Forelimb muscle (tissue), 1 donor: ENCODE measurements at places on chromosomes 6 and 20.

- peak; percentile 35 for DNase-seq
Measured at GRCh38 chr6:135939208-135939591, 87.7 kb downstream of the PDE7B start.

- no peak for DNase-seq
Measured at GRCh38 chr6:7647504-7647903, 57.5 kb downstream of the SNRNP48 start.

- no peak for DNase-seq
Measured at GRCh38 chr20:19867074-19867473, 109.0 kb downstream of the RIN2 start.

DNA sequence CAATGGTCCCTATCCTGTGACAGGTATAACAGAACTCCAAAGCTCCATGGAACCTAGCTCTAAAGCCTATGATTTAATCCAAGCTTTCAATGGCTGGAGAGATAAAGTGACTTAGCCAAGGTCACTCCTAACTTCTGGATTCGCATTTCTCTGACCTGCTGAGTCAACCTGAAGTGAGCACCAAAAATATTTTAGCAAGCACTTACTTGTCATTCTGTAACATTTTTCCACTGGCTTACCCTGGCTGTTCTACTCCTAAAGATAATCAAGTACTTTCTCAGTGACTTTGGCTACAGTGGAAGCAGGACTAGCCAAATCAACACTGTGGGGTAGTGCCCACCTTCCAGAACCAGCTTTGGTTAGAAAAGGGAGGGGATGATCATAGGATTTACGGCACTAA is 188.3 kb downstream of the OGFRL1 start:
- DNase-seq: no peak

- no peak for DNase-seq
Measured at GRCh38 chr20:62837790-62838127, 20.9 kb downstream of the COL9A3 start.

DNA sequence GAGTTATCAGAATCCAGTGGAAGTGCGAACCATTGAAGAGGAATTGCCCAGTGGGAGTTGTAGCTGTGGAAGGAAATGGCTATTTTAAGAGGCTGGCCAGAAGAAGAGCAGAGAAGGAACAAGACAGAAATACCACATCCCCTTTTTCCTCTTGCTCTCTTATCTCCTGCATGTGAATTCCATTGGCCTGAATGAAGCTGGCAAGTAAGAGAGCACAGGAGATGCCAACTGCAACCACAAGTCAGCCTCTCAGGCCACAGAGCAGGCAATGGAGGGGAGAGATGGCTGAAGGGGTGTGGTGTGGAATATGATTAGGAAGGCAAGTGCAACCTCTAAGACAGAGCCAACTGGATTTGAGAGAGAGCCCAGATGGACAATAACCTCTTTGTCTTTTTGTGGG is 362.7 kb upstream of the IMPG1 start:
- no peak for DNase-seq
